ENCODE measurements at places on chromosomes 4 and X. TPM values are rescaled to one million over a fixed set of nuclear protein-coding genes. Genes with fewer than 3 reads are reported as not detected.

The CPLX1 gene
- total RNA-seq, result 1.2 TPM

The FGFRL1 gene
- total RNA-seq, result 20.5 TPM

The SPANXA2 gene
- not detected for total RNA-seq

The GYPB gene
- total RNA-seq, result not detected

The USP26 gene
- total RNA-seq, result not detected

The FGD1 gene
- total RNA-seq, result 7.8 TPM

The ERVMER34-1 gene
- 0.13 TPM for total RNA-seq

The XAGE1A gene
- total RNA-seq, result not detected

The PPP2R2C gene
- 2.0 TPM for total RNA-seq

The P2RY10 gene
- not detected for total RNA-seq

The FGB gene
- total RNA-seq, result not detected

The UGT2B11 gene
- not detected for total RNA-seq

The PHKA1 gene
- 11.9 TPM for total RNA-seq

The JADE1 gene
- total RNA-seq, result 17.5 TPM
